Fibroblast of skin of scalp (primary cell): ENCODE measurements at places on chromosomes 6 and 20.

- DNase-seq, result no peak
Observed at GRCh38 chr6:111481836-111482187, 1.2 kb downstream of the REV3L start.

- peak; percentile 77 for DNase-seq
Observed at GRCh38 chr20:53582574-53583351, 10.9 kb downstream of the ZNF217 start.

DNA sequence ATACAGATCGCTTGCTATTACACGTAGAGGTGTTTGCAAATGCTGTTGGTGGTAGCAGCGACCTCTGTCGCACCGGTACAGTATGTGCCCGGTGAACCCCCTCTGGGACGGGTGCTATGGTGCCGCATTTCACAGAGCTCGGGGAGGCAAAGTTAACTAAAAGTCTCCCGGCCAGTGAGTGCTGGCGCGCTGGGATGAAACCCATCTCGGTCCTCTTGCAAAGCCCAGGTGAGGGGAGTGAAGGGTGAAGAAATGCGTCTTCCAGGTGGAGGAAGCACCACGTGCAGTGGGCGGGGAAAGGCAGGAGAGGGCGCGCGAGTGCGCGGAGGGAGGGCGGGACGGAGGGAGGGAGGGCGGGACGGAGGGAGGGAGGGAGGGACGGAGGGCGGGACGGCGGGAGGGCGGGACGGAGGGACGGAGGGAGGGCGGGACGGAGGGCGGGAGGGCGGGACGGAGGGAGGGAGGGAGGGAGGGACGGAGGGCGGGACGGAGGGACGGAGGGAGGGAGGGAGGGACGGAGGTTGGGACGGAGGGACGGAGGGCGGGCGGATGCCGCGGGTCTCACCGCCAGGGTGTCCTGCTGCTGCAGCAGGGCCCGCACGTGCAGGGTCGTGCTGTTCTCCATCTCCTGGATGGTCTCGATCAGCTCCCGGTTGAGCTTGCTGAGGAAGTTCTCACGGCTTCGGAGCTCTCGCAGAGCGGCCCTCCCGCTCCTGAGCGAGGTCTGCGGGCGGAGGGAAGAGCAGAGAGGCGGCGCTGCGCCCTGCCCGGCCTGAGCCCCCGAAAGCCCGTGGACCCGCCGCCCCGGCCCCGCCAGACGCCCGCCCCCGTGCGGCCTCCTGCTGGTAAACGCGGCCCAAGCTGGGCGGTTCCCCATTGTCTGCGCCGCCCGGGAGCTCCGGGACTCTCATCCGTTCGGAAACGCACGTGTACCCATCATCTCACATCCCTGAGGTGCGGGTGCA, 11.7 kb downstream of the C20orf96 start:
- no peak for DNase-seq

- no peak for DNase-seq
Observed at GRCh38 chr6:45984788-45985425, 30.8 kb downstream of the CLIC5 start.

GRCh38 chr6:43274916-43275597, 23.0 kb upstream of the SLC22A7 start:
- no peak for DNase-seq

- no peak for DNase-seq
Observed at GRCh38 chr6:52208612-52209011, 22.4 kb downstream of the IL17A start.

- peak; percentile 98 for DNase-seq
Observed at GRCh38 chr6:38131527-38131965, 312.0 kb downstream of the ZFAND3 start.

DNA sequence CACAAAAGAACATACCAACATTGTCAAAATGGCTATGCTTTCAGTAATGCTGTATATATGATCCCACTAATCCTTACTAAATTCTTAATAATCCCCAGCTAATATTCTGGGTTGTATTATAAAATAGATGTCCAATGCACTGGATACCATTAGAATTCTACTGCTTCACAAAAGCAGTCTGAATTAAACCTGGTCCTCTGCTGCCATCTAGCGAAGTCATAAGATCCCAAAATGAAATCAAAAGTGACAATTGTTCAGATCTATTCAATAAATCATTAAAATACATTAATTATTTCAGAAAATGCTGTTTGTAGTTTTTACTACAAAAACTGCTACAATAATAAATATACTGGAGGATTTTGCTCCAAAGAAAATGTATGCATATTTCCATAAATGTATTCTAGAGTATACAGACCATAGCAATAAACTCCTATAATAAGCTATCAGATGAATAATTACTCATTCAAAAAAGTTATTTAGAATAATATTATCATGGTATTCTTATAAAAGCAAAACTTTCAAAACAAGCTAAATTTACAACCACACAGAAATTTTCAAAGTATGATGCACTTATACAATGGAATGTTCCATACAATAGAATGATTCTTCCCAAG, 92.6 kb downstream of the RNGTT start:
- peak; percentile 66 for DNase-seq

DNA sequence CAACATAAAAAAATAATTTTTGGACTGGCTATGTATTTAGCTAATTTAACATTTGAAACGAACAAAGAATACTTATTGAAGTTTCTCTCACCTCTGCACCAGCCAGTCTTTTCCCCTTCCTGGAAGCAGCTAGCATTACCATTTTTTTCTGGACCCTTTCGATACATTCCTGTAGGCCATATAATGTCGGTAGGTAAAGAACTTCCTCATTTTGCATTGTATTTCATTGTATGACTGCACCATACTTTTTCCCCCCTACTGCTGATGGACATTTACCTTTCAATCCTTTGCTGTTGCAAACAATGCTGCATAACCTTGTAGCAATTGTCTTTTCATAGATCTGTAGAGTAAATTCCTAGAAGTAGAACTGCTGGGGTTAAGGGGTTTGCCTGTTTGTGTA, 17.6 kb downstream of the CBFA2T2 start:
- DNase-seq, result no peak

- no peak for DNase-seq
Observed at GRCh38 chr6:11058406-11058805, 14.3 kb upstream of the ELOVL2 start.

DNA sequence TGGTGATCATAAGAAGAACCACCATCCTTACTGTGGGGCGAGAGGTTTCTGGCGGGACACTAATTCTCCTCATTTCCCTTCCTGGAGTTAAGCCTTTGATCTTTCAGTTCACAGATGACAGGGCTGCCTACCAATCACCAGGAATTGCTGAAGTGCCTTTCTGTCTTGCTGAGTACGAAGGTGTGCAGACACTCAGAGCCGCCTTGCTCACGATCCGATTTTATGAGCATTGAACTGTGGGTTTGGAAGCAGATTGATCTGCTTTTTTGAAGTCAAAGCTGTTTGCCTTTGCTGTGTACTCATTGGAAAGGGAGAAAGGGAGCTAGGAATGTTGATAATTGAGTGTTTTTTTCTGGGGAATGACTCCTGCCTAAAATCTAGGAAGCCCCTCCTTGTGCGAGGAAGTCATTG, 129.1 kb upstream of the SALL4 start:
- DNase-seq, result no peak

DNA sequence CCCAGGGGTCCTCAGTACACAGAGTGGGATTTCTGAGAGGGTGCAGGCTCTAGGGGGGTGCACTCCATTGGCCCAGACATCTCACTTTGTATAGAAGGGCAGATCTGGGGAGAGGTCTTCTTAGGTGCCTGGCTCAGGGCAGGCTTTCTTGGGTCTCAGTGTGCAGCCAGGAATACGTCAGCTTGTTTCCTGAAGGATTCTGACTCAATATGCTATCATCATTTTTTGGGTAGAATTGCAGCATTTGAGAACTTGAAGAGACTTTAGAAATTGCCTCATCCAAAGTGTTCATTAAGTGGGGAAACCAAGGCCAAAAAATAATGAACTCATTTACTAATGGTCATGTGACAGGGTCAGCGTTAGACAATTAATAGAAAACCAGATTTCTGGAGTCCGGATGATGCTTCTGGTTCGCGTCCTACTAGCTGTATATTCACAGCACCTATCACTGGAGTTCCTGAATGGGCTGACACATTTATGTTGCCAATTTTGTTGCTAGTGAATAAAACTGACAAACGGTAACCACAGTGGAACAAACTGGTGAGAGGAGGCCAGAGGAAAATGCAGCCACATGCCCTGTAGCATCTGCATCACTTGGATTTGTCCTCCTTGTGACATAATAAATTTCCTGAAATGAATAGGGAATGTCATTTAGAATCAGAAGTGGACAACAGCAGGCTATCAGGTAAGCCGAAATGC, 238.9 kb downstream of the TBC1D7 start:
- no peak for DNase-seq

GRCh38 chr6:84921891-84922290, 157.5 kb upstream of the TBX18 start:
- no peak for DNase-seq

DNA sequence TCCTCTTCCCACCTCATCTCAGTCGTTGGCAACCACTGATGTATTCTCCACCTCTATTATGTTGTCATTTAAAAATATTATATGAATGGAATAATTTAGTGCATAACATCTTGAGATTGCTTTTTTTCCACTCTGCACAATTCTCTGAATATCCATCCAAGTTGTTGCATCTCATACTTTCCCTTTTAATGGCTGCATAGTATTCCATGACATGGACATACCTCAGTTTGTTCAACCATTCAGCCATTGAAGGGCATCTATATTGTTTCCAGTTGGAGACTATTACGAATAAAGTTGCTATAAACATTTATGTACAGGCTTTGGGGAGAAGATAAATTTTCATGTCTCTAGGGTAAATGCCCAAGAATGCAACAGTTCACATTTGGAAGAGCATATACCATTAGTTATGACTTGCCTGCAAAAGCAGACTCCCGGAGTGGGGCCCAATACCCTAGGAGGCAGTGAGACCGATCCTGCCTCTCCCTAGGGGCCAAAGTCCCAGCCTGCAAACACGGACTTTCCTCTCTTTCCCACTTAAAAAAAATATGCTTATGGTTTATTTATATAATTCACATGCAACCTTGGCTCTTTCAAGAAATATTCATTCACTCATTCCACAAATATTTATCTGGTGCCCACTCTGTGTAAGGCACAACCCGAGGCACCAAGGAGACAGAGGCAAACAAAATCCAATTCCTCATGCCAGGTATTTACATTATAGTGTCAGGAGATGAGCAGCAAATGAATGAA, 227.0 kb upstream of the PMEPA1 start:
- peak; percentile 64 for DNase-seq

DNA sequence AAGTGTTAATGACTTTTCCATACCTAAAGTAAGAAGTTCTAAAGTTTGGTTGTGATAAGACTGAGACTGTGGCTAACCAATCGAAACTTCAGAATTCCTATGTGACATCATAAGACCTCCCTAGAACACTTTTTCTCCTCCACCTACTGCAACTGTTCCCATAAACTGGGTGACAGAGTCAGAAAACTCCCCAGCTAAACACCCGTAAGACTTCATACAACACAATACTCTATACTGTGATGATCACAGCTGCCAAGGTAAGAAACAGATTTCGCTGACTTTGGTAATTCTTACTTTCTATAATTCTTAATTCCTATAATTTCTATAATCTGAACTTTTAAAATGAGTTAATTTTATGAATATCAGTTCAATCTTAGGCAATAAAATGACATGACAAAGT, at the start of gene PLN:
Gene PLN (plus strand): TSS at position 161 of the 400 bp plus-strand sequence. CDS start 10,626 bp downstream, outside the sequence.
- no peak for DNase-seq

DNA sequence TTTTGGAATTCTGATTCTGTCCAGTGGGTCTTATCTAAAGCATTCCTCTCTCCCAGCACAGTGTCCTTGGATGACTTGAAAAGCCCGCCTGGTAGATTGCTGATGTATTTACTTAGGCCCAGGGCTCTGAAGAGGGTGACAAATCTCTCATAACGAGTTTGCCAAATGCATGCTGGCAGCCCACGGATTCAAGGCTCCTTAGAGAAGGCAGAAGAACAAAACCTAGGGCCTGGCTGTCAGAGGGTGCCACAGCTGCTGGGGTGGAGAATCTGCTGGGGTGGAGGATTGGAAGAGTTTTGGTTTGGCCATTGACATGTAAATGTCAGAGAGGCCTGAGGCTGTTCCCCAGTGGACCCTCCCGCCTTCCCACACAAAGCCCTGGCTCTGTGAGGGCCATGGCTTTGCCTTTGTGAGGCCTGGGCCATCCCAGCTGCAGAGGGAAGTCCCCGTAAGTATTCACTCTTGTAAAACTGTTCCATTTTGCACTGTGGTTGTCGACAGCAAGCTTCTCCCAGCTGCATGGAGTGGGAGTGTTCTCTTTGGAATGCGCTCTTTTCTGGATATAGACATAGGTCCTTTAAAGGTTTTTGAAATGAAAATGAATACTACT, 50.3 kb downstream of the ANKRD6 start:
- peak; percentile 83 for DNase-seq

- no peak for DNase-seq
Observed at GRCh38 chr20:47257256-47257655, 99.2 kb downstream of the ZMYND8 start.

DNA sequence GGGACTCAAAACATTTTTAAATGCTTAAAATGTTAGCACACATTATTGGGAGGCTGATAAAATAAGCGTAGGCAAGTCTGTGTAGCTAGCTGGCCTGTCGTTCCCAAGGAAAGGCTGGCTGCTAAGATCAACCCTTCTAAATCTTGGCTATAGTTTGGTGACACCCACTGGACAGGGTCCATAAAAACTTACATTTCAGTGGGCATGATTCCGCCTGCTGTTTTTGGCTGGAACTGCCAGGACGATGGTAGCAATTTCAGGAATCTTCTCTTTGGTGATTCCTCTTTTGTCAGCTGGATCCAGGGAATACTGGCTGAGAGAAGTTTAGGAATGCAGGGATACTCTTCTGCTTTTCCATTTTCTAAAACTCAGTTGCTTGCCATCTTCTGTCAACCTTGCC, 162.2 kb downstream of the NKAIN2 start:
- peak; percentile 51 for DNase-seq

- DNase-seq, result peak; percentile 47
Observed at GRCh38 chr6:127069659-127070279, 48.7 kb upstream of the RSPO3 start.

- DNase-seq, result no peak
Observed at GRCh38 chr6:57097596-57097995, 7.6 kb downstream of the ZNF451 start.

GRCh38 chr20:62602550-62602949, 39.8 kb upstream of the SLCO4A1 start:
- DNase-seq, result no peak

DNA sequence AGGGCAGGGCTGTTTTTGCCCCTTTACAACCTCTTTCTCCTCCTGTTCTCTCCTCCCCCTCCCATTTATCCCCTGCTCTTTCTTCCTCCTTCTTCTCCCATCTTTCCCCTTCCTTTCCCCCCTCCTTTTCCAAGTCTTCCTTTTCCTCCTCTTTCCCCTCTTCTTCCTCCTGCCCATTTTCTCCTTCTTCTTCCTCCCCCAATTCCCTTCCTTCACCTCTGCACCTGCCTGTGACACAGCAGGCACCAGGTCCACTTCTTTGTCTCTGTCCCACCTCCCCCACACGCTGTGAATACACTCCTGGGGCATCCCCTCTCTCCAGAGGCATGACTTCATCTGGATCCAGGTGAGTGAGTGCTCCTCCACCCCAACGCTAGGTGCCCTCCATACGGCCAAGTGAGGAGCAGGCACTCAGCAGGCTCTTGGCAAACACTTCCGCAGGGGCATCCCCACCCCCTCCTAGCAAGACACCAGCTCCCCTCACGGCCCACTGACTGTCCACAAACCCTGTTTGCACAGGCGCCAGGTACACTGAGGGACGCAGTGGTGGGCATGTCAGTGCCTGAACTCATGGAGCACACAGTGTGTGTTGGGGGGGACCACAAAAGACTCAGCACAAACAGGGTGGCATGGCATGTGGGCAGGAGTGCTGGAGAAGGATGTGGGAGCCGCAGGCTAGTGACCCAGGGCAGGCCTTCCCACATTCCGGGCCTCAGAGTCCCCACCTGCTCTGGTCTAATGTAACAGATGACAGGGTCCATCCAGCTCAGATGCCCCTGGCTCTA, 10.7 kb upstream of the TLDC2 start:
- DNase-seq, result no peak
